ENCODE measurements at places on chromosomes 11 and 22.

DNA sequence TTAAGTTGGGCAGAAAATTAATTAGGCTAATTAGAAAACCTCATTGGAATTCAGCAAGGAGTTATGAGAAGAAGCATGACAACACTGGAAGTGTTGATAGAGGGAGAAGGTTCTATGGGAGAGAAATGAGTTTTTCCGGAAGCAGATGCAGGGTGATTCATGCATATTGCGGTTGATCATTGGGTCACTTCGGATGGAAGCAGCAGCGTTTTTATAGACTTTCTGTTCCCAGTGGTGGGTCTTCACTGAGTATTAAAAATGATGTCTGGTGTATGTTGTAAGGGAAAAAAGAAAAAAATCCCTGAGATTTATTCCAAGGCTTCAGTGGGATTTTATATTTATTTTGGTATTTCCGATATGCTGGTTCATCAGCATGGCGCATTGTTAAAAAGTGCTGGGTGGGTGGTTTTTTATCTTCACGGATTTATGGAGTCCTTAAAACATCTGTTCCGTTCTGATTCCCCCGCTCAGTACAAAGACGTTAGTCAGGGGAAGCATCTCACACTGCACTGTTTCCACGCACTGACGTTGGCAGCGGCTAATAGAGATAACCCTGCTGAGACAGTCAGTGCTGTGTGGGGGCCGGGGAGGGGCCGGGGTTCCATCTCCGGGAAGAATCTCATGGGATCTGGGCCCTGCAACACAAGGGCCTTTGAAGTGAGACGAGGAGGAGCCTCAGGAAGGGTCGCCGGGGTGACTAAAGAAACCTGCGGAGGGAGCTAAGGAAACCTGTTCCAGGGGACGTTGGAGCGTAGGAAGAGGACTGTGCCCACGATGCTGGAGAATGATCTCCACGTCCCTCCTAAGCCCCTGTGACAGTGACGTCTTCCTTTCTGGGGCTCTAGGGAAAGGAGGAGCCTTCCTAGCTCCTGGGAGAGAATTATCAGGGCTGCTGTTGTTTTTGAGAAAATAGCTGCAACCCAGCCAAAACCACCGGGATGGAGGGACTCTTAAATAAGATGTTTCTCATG is 390.0 kb downstream of the NTM start:
- DNase-seq, result no peak

- DNase-seq, result no peak
These were observed 5.5 kb upstream of the NNMT start for GRCh38 chr11:114290503-114291235.

DNA sequence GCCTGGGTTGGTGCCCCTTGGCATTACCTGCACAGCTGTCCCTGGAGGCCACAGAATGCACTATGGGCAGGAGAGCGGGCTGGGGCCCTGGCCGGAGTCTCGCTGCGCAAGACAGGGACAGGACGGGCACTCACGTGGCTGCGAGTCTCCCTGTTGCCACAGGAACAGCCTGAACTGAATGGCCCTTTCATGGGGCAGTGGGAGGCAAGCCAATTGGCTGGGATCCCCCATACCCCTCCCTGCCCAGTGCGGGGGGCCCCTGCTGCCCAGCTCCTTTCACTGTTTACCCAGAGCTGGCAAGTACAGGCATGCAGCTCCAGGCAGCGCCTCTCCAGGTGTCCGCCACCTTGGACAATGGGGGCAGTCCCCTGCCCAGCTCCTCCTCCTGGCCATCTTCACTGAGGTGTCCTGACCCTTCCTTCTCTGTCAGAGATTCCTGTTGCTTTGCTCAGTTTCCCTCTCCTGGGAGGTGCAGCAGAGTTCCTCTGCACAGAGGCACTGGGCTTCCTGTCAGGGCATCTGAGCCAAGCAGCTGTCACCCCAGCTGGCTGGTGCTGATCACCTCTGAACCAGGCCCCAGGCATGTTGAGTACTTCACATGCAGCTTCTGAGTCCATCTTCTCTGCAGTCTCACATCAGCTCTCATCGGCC is 5.2 kb downstream of the USP2 start:
- DNase-seq, result no peak

DNA sequence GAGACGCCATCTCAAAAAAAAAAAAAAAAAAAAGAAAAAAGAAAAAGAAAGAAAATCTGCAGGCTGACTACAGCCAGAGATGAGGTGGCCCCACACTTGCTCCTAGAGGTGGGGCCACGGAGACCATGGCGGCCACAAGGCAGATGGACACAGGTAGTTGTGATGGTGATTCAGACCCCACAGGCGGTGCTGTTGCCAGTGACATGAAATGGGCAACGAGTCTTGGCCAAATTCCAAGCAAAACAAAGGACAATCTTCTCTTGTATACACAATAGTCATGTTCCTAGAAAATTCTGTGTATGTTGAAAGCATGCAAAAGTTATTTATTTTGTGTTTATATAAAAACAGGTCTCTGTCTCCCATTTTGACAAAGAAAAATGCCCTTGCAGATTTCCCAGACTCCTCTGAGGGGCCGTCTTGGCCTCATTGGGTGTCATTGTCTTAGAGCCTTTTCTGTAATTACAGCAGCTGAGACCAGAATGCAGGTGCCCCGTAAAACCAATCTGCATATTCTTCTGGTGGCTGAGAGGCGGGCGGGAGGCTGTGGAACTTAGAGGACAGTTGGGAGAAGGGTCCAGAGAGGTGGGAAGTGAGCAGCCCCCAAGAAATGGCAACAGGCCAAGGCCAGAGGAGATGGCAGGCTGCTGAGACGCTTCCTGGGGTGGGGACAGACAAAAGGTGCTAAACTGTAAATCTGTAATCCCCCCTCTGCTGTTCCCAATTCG is 22.5 kb upstream of the DAGLA start:
- DNase-seq, result no peak

GRCh38 chr11:111788051-111788450 is 21.9 kb upstream of the PPP2R1B start:
- DNase-seq, result no peak

DNA sequence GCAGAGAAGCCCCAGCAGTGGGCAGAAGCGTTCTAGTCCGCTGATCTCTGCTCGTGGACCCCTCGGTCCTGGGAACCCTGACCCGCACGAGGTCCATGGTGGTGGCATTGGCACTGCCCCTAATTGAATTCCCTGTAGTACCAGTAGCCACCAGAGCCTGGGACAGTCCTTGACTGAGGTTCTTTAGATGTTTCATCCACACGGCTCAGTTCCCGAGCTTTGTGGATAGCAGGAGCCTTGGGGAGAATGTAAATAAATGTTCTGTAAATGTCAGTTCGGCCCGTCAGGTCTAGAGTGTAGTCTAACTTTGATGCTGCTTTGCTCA is 39.4 kb upstream of the SEPTIN5 start:
- no peak for DNase-seq

GRCh38 chr11:60183591-60184205 is 815 bp upstream of the MS4A6A start:
- no peak for DNase-seq

DNA sequence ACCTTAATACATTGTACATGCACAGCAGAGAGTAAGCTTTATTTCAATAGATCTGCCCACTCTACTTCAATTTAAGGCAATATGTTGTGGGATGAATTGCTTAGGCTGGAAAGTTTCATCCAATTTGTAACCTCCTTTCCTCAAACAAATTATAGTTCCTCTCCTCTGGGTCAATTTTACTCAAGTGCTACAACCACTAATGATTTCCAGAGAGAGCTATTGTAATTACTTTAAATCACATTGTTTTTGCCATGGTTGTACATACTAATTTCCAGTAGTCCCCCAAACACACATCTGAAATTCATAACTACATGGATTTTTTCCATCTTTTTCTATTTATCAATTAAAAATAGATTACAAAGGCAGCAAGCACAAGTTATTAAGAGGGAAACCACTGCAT is 72.9 kb downstream of the APIP start:
- DNase-seq, result no peak

- no peak for DNase-seq
These were observed 29.5 kb upstream of the NCAM1 start for GRCh38 chr11:112931703-112932102.

- no peak for DNase-seq
These were observed 414 bp upstream of the MIEF1 start for GRCh38 chr22:39501644-39502108.

DNA sequence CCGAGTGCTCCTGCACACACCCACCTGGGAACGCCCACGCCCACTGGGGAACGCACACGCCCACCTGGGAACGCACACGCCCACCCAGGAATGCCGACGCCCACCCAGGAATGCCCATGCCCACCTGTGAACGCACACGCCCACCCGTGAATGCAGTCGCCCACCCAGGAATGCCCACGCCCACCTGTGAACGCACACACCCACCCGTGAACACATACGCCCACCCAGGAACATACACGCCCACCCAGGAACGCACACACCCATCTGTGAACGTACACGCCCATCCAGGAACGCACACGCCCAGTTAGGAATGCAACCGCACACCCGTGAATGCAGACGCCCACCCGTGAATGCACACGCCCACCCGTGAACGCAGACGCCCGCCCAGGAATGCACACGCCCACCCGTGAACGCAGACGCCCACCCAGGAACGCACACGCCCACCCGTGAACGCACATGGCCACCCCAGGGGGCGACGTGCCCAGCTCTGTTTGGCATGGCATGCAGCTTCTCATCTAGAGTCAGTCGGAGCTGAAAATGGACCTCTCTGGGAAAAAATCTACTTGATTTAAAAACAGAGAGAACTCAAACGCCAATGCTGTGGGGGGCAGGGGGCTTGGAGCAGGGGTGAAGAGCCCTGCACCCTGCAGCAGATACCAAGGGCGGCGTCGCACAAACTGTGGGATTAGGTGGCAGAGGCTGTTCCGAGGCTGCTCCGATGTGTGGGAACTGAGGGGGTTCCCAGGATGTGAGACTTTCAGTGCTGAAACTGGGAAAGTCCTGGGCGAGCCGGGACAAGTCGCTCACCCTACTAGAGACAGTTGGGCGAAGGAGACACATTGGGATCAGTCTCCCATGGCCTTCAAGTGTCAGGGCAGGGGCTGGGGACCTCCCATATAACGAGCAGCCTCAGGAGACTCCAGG is 83.3 kb downstream of the MYEOV start:
- DNase-seq, result no peak
